ENCODE measurements at places on chromosomes 16 and 17.

DNA sequence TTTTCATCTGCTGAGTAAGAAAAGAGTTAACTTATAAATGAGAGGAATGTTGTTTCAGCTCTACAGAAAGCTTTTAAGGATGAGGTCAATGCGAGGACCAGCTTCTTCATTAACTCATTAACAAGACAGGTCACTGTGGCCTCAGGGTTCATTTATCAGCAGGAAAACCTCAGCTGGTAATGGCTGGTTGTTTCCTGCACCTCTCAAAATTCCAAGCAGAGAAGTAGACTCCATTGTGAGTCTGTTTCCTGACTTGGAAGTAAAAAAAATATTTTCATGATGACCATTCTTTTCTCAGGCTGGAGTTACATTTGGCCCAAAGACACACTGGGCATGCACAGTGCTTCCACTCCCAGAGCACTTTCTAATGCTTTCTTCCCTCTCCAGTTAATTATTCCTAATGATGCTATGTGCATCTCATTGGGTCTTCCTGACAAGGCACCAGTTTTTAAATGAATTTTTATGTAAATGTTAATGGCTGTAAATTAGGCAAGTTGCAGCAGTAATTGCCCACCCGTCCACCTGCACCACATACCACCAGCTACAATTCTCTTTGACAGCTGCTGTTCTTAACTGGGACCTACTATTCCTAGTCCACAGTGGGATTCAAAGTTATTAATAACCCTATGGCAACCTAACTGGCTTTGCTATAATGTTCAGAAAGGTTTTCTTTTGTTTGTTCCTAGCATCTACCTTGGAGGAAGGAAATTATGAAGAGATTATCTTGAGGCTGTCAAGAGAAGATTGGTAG, 89.5 kb upstream of the BCAR1 start:
- no peak for DNase-seq

GRCh38 chr17:1730326-1731193, 6.1 kb downstream of the WDR81 start:
- DNase-seq = no peak

DNA sequence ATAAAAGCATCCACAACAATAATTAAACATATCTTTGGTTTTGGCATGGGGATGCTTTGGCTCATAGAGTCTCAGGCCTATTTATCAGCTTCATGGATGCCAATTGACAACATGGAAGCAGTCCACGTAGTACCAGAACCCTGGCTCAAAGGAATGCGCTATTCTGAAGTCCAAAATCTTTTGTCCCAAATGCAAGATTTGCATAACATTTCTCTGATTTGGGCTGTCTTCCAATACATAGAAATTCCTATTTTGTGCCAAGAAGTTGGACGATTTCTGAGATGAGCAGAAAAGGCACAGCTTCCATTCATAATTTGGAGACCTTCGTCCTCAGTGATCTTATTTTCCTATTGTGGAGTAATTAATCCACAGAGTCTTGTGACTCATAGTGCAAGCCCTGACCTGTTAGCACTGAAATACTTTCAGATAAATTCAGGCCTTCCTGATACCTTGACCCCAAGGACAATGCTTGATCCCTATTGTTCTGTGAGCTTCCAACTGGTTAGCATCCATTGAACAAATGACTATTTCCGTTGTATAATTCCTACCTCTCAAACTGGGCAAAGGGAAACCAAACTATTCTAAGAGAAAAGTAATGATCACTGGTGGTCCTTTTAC, 78.4 kb upstream of the CDH11 start:
- DNase-seq = no peak

DNA sequence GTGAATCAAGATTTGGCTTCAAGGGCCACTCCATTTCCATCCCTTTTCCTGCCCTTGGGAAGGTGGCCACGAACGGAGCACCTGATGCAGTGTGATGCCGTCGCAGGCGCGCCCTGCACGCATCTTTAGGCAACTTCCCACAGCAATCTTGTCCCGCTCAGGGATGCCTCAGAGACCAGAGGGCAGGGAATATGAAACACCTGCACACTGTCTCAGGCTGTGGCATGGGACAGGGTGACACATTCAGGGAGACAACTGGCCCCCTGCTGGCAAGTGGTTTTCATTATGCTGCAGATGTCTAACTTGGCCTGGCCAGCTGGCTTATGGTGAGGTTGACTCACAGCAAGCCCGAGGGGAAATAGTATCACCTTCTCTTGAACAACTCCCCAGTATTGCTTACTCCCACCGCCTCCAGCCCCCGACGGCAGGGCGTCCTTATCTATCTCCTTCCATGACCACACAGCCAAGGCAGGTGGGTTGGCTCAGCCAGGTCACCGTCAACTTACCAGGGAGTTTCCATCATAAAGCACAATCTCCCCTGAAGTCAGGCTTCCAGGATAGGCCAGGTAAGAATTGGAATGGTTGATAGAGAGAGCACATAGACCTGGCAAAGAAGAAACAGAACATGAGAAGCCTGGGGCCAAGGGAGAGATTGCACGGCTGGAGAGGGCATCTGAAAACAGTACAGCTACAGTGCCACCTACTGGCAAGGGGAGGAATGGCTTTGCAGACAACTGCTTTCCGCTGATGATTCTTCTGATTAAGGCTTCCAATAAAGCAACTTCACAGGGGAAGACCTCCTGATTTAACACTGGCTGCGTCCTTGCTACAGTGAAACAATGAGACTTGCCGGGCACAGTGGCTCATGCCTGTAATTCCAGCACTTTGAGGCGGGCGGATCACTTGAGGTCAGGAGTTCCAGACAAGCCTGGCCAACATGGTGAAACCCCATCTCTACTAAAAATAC, 21.1 kb downstream of the WIPI1 start:
- peak; percentile 76 for DNase-seq

DNA sequence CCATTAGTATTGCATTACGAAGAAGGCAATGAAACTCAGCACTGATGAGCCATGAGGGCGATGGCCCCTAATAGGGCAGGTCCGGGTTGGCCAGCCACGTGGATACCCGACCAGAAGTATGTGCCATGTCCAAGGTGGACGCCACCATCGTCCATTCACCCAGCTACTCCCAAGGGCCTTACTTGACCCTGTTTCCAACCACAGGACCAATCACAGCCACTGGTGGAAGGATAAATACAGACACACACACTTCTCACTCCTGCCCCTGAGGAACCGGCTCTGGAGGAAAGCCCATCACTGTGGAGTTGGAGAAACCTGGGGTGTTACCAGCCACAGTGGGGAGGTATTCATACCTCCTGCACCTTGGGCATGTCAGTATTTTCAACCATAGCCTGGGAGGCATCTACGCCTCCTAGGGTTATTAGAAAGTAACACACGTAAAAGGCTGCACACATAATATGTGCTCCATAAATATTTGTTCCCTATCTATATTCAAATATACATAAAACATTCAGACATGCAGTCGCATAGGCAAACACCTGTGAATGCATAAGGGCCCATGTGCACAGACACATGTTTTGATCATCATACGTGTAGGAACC, 5.4 kb upstream of the ITGA3 start:
- no peak for DNase-seq

DNA sequence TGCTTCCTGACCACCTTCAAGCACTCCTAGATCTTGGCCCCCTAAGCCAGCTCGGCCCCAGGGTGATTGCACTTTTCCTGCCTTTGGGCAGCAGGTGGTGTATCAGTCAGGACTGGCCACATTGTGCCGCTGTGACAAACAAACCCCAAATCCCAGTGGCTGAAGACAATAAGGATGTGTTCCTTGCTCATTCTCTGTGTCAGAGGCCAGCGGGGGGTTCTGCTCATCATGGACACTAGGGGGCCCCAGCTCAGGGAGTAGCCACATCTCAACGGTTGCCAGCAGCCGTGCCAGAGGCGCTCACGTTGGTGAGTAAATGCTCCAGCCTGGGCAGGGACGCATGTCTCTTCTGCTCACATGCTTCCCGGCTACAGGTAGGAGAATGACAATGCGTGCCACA, 60.4 kb downstream of the ZDHHC7 start:
- DNase-seq = no peak

- DNase-seq = no peak
Observed at GRCh38 chr17:42281571-42282096, 5.4 kb upstream of the STAT5B start.

GRCh38 chr17:29149431-29150064, 30.6 kb downstream of the MYO18A start:
- no peak for DNase-seq

DNA sequence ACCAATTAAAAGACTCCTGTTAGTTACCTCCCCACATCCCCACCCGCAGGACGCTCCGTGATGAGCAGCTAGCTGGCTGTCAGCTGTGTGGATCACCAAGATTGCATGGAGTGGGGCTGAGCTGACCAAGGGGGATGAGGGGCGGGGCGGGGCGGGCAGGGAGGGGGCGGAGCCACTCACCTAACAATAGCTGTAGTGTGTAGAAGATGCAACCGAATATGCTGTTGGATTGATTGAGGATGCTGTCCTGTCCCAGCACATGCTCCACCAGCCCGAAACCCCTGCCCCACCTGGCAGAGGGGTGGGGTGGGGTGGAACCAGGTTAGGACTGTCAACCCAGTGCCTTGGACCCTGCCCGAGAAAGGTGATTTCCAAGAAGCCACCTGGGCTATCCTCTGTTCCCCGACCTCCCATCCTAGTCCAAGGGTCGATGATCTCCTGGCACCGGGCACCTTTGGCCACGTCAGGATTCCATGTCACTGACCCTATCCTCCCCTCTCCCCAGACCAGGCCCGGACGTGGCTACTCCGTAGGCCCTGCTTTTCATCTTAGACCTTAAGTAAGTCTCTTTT, 1.4 kb downstream of the VKORC1 start:
- no peak for DNase-seq

DNA sequence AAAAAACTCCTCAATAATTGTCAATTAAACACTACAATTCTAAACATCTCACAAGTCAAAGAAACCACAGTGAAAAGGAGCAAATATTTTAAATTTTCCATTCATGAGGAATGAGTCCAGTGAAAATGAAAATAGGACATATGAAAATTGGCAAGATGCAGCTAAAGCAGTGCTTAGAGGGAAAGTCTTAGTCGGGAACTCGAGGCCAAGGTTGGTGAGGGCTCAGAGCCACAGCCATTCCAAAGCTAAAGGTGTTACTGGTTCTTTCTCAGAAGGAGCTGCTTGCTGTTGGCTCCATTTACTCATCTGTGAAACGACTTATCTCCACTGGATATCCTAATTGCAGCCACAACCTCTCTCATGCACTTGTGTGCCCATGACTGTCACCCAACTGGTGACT, 6.5 kb downstream of the SLC38A8 start:
- DNase-seq = no peak

DNA sequence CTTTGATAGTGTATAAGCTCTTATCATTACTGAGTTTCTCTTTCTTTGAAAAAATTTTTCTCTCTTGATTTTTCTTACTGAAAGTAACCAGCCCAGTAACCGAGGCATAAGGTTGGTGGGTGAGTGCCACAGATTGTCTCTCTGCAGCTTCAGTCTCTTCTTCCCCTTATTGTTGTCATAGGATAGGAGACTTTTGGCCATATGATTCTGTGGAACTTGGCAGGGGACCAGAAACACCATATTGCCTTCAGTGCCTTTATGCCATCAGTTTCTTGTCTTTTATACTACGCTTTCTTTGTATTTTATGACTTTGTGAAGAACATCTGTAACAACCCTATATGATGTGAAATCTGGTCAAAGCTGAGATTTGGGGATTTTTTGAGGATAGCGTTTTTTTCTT, 341.6 kb upstream of the TBX2 start:
- no peak for DNase-seq

GRCh38 chr17:60171753-60172079, 21.9 kb downstream of the CA4 start:
- no peak for DNase-seq

DNA sequence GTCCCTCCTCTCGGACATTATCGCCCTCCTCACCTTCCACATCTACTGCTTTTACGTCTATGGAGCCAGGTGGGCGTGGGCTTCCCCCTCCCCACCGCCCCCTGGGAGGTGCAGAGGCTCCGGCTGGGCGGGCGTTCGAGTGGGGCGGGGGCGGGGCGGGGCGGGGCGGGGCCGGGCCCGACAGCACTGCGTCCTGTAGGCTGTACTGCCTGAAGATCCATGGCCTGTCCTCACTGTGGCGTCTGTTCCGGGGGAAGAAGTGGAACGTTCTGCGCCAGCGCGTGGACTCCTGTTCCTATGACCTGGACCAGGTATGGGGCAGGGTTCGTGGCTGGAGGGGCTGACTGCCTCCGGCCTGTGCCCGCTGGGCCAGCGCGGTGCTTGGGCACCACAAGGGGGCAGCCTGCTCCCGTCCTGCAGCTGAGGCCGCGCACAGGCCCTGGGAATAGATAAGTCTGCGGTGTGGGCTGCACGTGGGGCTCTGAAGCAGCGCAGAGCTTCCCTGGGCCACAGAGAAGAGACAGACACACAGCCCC, 9.2 kb downstream of the PIGQ start:
- DNase-seq = peak; percentile 21

Measured in activated CD8-positive, alpha-beta memory T cell treated with anti-CD3 and anti-CD28 coated beads for 4 hours (primary cell).